ENCODE measurements at places on chromosomes 7 and 10.
A peak's percentile ranks its signal among the peaks of the same experiment; 100 is the strongest.

DNA sequence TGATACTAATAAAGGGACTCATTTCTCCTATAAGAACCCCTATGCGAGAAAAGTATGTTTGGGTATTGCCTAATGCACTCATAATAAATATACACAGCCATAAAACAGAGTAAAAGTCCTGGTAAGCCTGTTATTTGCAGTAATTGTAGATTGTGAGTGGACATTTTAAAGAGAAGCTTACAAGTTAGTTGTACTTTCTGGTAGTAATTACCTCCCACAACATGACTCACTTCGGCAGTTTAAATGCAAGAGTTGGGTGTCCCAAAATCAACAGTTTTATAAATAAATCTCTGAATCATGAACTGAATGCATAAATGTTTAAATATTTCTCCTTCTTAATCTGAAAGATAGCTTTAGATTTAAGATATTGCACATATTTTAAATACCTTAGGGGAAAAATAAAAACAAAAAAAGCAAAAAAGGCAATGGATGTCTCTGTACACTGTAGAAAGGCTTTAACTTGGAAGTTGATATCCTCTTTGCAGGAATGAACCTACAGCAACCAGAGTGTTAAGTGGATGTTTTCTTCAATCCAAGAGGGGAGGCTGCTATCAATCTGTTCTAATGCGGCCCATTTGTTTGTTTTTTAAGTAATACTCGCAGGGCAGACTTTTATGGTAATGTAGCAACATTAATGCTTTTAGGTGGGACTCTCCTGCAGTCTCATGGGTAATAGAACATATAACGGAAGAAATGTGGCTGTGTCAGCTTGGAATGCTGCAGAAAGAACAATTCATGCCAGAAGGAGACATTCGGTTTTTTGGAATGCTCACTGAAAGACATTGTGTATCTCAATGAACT lies 57.3 kb upstream of the ZEB1 start:
- DNase-seq: no peak

- peak; percentile 20 for DNase-seq
These were observed 1.2 kb downstream of the PIP4K2A start for GRCh38 chr10:22712956-22713852.

GRCh38 chr10:24397662-24398061 lies 188.7 kb downstream of the KIAA1217 start:
- DNase-seq: no peak

- DNase-seq: no peak
These were observed 131.3 kb downstream of the INHBA start for GRCh38 chr7:41571573-41571972.

- DNase-seq: no peak
These were observed 1.4 kb downstream of the ATRNL1 start for GRCh38 chr10:115094416-115095140.

- no peak for DNase-seq
These were observed 736 bp upstream of the ITIH5 start for GRCh38 chr10:7667262-7668141.
